Fibroblast of the aortic adventitia (primary cell): ENCODE measurements at places on chromosomes 7 and 10. TPM values are rescaled to one million over a fixed set of nuclear protein-coding genes. Genes with fewer than 3 reads are reported as not detected.
A peak's percentile ranks its signal among the peaks of the same experiment; 100 is the strongest.

The CPED1 gene
- 30.0 and 119 TPM in 2 replicates for total RNA-seq

GRCh38 chr7:37901236-37901827 is 15.3 kb downstream of the SFRP4 start:
- DNase-seq, result peak; percentile 83

GRCh38 chr10:58998924-58999713 is 177.3 kb upstream of the PHYHIPL start:
- DNase-seq, result peak; percentile 17

DNA sequence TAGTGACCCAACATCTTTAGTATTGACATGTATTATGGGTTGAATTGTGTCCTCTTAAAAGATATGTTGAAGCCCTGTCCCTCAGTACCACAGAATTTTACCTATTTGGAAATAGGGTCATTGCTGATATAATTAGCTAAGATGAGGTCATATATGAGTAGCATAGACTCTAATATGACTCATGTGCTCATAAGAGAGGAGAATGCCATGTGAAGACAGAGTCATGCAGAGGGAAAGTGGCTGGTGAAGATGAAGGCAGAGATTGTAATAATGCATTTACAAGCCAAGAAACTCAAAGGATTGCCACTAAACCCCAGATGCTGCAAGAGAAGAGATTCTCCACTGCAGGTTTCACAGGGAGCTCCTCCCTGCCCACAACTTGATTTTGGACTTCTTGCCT is 496.4 kb downstream of the KIF20B start:
- peak; percentile 48 for DNase-seq

DNA sequence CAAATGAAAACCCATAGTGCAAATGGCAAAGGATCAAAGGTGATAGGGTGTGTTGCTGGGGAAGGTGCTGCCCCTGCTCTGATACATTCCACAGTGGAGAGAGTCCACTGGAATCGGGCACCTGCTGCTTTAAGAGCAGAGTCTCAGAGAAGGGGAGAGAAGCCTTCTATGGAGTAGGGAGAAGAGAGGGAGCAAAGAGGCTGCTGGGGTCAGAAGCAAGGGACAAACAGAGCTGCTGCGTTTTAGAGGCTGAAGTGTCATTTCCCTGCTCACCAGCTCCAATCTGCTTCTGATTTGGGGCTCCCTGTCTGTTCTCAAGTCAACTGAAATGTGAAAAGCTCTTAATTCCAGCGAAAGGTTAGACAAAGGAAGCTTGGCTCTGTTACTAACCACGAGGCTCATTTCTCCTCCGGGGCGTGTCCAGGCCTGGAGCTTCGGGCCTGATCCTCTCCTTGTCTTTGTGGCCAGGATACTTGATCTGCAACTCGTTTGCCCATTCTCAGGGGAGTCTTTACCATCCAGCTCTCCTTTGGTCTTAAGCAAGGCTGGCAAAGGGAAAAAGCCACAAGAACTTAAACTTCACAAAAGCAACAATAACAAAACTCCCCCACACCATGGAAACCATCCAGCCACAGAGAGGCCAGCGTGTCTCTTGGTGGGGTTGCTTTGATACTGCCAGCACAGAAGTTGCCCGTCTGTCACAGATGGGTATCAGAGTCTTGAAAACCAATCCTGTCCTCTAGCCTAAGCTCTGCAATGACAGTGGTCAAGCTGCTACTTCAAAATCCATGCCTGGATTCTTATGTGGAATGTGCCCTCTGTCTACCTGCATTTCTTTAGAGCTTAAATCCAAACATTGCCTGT is 692.6 kb downstream of the SUGCT start:
- DNase-seq, result peak; percentile 34

GRCh38 chr10:93749218-93749799 is 8.4 kb upstream of the LGI1 start:
- DNase-seq, result peak; percentile 54

The SEMA3C gene
- 208 and 319 TPM in 2 replicates for total RNA-seq

The SHH gene
- 0.36 TPM in 1 of 2 replicates, not detected in the other for total RNA-seq

DNA sequence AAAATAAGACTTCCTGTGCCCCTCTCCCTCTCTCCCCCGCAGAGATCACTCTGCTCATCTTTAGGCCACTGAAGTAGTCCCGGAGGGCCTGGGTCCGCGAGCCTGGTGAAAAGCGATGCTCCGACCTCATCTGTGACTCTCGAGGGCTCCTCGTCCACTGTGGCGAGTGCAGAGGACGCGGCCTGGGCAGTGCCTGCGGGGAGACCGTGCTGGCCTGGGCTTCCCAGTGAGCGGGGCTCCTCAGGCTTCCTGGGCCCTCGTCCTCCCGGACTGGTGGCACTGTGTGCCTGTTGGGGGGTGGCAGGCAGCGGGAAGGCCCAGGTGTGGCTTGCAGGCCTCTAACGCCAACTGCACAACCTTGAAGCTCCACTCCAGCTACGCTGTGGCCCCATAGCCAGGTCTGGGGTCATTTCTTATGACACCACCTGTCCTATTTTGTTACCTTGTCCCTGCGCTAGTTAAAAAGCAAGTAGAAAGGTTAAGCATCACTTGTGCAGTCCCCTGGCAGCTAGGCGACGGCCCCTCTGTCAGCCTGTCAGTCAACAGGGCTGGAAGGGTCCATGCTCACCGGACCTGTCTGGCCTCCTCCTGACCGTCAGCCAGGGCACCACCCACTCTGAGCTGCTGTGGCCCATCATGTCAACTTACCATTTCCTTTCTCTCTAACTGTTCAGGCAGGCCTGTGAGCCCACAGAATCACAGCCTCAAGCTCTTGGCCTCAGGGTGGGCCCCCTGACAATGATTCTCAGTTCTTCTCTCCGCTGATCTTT is 20.5 kb downstream of the MNX1 start:
- no peak for DNase-seq

DNA sequence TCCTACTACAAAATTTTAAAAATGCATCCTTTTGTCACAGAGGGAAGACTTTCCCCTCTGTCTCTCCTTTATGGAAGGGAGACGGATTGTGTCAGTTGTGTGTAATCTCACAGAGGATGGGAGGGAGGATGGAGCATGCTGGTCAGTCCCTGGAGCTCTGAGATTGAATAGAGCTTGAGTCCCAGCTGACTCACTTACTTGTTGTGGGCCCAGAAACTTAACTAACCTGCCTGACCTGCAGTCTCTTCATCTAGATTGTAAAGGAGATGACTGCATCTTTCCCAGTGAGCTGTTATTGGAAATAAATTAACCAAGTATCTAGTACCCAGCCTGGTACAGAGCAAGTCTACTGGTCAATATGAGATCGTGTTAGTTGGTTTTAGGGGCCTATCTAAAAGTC is 77.9 kb upstream of the ADO start:
- no peak for DNase-seq

The OPN1SW gene
- not detected in 2 replicates for total RNA-seq

The ASB4 gene
- total RNA-seq, result not detected in 2 replicates

GRCh38 chr10:111348076-111348475 is 271.2 kb downstream of the ADRA2A start:
- no peak for DNase-seq

The MGMT gene
- total RNA-seq, result 21.8 and 44.9 TPM in 2 replicates

The CCL26 gene
- 0.33 and 1.2 TPM in 2 replicates for total RNA-seq

GRCh38 chr7:157876469-157877285 is 539.9 kb downstream of the DNAJB6 start:
- no peak for DNase-seq

The LRRC18 gene
- not detected in 2 replicates for total RNA-seq

The OR2A25 gene
- not detected in 2 replicates for total RNA-seq

GRCh38 chr10:71087622-71088021 is 124.7 kb upstream of the UNC5B start:
- no peak for DNase-seq

The SLC13A4 gene
- 0.99 and 3.3 TPM in 2 replicates for total RNA-seq

DNA sequence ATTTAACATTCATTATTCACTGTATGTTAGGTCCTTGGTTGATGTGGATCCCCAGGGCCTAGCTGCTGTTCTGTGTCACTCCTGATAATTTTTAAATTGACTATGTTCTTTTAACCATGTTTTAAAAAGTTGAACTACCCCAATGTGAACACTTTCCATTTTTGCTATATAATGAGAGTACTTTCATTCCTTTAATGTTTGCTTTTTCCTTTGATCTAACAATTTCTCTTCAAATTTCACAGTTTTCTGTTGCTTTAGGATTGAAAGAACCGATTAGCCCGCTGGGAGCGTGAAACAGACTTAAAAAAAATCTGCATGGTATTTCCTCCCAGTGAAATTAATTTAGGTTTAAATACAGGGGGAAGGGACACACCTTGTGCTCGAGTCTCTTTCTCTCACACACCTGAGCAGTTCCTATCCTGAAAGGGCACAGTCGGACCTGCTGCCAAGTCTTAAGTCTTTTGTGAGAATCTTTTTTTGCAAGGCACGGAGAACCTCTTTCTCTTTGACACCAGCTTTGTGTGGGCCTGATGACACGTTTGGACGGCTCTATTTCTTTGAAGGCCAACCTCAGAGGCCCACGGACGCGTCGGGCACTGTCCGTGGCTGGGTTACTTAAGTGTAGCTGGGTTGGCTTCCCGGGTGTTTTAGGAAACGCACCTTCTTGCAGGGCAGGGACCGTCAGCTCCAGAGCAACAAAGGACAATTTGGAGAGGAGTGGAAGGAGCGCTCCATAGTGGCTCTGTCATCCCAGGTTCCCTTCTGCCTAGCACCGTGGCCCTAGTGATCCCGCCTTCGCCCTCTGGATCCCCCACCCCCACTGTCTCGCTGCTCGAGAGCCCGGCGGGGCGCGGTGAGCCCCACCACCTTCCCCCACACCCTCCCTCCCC is 1.0 kb upstream of the CHN2 start:
- DNase-seq, result no peak

DNA sequence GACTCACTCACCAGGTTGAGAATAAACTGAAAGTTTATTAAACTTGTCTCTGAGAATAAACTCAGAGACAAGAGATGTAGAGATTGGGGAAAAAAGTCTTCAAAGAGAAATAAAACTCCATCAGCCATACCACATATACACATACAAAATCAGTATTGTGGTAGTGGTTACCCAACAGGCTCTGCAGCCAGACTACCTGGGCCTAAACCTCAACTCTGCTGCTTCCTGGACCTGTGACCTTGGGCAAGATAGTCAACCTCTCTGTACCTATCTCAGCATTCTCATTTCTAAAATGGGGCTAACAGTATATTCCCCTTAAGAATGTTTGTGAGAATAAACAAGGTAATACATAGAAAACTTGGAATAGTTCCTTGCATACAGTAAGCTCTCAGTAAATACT is 15.3 kb downstream of the TPK1 start:
- DNase-seq, result no peak

DNA sequence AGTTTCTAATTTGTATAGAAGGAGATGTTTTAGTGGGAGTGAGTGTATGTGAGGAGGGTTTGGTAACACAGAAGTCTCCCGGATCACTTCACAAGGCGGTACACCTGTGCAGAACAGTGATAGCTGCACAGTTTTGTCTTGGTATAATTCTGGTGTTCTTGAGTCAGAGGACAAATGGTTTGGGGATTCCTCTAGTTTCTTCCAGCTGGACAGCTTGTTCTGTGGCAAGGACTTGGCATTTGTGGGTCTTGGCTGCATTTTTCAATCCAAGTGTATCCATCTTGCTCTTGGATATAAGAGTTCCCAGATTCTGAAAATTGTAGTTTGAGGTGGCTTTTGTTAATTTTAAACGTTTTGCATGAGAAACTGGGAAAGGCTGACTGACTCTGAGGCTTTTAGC is 135.7 kb downstream of the AHR start:
- DNase-seq, result no peak

The PNLIP gene
- not detected in 2 replicates for total RNA-seq

The OSBPL3 gene
- total RNA-seq, result 16.1 and 46.0 TPM in 2 replicates

DNA sequence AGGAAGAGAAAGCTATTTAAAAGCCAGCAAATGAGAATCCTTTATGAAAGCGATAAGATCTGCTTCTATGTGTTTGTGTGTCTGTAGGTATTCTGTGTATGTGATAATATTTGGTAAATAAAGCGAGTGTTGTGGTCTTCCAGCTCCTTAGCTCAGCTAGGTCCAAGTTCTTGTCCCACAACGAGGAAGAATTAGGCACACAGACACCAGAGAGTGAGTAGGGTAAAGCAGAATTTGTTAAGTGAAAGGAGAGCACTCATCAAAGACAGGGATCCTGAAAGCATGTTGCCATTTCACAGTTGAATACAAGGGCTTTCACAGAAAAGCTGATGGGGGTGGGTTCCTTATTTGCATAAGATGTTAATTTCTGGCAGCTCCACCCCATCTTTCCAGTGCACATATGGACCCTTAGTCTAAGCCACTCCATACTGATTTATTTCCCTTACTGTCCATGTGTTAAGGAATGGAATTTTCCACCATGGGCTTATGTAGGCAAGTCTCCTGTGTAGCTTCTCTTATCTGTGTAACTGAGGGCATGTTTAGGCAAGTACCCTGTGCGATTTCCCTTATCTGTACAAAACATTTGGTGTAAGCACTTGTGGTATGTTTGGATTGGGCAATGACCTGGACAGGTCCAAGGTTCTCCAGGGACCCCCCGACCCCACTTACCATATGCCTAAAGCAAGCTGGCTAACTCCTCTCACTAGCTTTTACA is 165.9 kb upstream of the VIPR2 start:
- DNase-seq, result no peak

The ITGA8 gene
- total RNA-seq, result 2.6 and 38.5 TPM in 2 replicates

- DNase-seq, result no peak
Measured at GRCh38 chr7:112103246-112103645, 103.0 kb downstream of the DOCK4 start.

The HIBADH gene
- total RNA-seq, result 58.1 and 126 TPM in 2 replicates

The FKBP9 gene
- 387 and 831 TPM in 2 replicates for total RNA-seq

DNA sequence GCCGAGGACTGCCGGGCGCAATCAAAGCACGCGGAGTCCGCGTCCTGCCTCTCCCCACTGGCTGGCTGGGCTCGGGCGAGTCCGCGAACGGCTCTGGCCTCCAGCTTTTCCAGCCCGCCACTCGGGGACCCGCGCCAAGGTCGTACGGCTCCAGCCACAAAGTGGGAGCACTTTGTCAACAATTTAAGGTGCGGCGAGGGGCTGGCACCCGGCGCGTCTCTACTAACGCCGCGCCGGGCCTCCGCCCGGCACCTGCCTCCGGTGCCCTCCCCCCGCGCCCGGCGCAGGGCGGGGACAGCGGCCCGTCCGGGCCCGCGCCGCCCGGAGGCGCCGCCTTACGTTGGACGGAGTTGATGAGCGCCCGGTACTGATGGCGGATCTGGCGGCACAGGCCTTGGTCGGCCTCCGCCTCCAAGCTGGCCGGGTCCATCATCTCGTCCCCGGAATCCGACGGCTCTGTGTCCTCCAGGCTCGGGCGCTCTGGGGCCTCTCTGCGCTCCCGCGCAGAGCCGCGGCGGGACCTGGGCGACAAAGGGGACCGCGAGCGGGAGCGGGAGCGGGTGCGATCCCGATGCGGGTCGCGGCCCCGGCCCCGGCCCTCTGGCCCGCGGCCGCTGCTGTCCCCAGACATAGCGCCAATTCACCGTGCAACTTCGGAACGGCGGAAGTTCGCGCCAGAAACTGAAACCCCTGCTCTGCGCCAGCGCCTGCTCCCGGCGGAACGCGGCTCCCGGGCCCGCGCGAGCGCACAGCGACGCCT is at the start of gene NSMCE4A:
TSS of gene NSMCE4A (minus strand) at position 683 of the 760 bp plus-strand sequence. CDS start at position 631, 52 bp downstream.
- peak; percentile 66 for DNase-seq

The TEX36 gene
- 2.1 TPM in 1 of 2 replicates, not detected in the other for total RNA-seq
